ENCODE measurements at places on chromosomes 11 and 22.

DNA sequence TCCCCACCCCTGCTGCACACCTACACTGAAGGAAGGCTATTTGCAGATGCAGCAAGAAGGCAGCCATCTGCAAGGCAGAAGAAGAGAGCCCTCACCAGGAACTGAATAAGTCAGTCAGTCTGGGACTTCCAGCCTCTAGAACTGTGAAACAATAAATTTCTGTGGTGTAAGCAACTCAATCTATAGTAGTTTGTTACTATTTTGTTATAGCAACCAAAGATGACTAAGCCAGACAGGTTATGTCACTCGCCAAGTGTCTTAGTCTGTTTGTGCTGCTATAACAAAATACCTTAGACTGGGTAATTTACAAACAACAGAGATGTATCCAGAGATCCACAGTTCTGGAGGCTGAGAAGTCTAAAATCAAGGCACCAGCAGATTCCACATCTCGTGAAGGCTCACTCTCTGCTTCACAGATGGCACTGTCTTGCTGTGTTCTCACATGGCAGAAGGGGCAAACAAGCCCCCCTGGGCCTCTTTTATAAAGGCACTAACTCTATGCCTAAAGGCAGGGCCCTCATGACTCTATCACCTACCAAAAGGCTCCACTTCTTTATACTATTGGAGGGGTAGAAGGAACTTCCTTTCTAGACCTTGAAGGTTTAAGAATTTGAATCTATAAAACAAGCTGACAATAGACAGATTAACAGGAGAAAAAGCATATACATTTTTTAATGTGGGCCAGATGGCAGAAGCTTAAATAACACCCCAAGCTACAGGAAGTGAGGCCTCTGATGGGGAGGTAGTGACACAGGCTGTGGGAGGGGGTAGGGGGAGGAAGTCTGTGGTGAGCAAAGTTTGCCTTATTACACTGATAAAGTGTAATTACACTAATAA lies 12.3 kb downstream of the APOL6 start:
- H3K27ac ChIP-seq, result peak overlapping the region; percentile 9
- H3K4me1 ChIP-seq, result peaks cover 6% of the 10 kb centered on the region
- peaks cover 12% of the 10 kb centered on the region for H3K36me3 ChIP-seq
- no peaks in the 10 kb centered on the region for H3K27me3 ChIP-seq

GRCh38 chr22:26953012-26953883 lies 295.9 kb downstream of the MIAT start:
- H3K27ac ChIP-seq, result no peak overlapping the region
- peaks cover 58% of the 10 kb centered on the region for H3K27me3 ChIP-seq

DNA sequence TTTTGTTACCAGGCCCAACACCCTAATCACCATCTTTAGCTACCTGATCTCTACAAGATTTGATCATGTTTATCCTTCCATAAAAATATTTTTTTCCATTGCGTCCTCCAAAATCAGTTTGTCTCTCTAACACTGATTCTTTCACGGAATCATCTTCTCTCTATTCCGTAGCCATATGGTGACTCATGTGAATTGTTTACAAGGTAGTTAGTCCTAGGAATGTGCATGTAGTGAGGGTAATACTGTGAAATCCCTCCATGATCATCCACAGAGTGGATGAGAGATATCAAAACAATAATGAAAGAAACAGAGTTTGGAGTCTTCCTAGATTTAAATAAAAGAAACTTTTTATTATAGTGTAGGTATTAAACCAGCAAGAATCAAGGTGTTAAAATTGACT lies 230.2 kb downstream of the METTL15 start:
- no peak for DNase-seq
- no peaks in the 10 kb centered on the region for H3K27me3 ChIP-seq
- H3K36me3 ChIP-seq, result no peaks in the 10 kb centered on the region
- H3K4me1 ChIP-seq, result no peaks in the 10 kb centered on the region
- no peak overlapping the region for H3K27ac ChIP-seq

GRCh38 chr22:20494978-20495860 lies at the start of gene KLHL22:
Gene KLHL22 (minus strand): TSS chr22:20495795. CDS start chr22:20489211, 6,584 bp downstream.
- H3K4me3 ChIP-seq, result peak within 1 kb of the TSS; percentile 88
- peak within 1 kb of the TSS; percentile 52 for H3K27ac ChIP-seq
- DNase-seq, result peak; percentile 53
- no peaks in the 10 kb centered on the region for H3K27me3 ChIP-seq

GRCh38 chr11:82080160-82080559 lies 653.5 kb downstream of the FAM181B start:
- no peak for DNase-seq
- no peaks in the 10 kb centered on the region for H3K27me3 ChIP-seq
- H3K27ac ChIP-seq, result no peak overlapping the region
- no peaks in the 10 kb centered on the region for H3K4me1 ChIP-seq
- H3K4me3 ChIP-seq, result no peak overlapping the region

- H3K4me1 ChIP-seq, result no peaks in the 10 kb centered on the region
- no peaks in the 10 kb centered on the region for H3K36me3 ChIP-seq
These were observed 118.4 kb downstream of the KIAA1671 start for GRCh38 chr22:25070956-25071355.

GRCh38 chr11:113876074-113876797 lies 864 bp upstream of the USP28 start:
- H3K27me3 ChIP-seq, result no peaks in the 10 kb centered on the region
- no peaks in the 10 kb centered on the region for H3K36me3 ChIP-seq
- peak overlapping the region; percentile 75 for H3K4me3 ChIP-seq
- H3K27ac ChIP-seq, result peak overlapping the region; percentile 53
- DNase-seq, result peak; percentile 29

- H3K4me1 ChIP-seq, result no peaks in the 10 kb centered on the region
- no peaks in the 10 kb centered on the region for H3K36me3 ChIP-seq
- H3K4me3 ChIP-seq, result no peak overlapping the region
- no peak overlapping the region for H3K27ac ChIP-seq
- DNase-seq, result no peak
These were observed 97.7 kb downstream of the ARFGAP2 start for GRCh38 chr11:47078751-47079521.

- peak overlapping the region; percentile 12 for H3K4me3 ChIP-seq
- no peak overlapping the region for H3K27ac ChIP-seq
- H3K27me3 ChIP-seq, result peaks cover 12% of the 10 kb centered on the region
- H3K4me1 ChIP-seq, result peaks cover 11% of the 10 kb centered on the region
- no peaks in the 10 kb centered on the region for H3K36me3 ChIP-seq
These were observed 6.0 kb upstream of the MAPK11 start for GRCh38 chr22:50276143-50276542.

- no peaks in the 10 kb centered on the region for H3K27me3 ChIP-seq
- H3K27ac ChIP-seq, result no peak overlapping the region
- no peaks in the 10 kb centered on the region for H3K4me1 ChIP-seq
- DNase-seq, result no peak
- H3K4me3 ChIP-seq, result no peak overlapping the region
These were observed 9.1 kb downstream of the LRP5 start for GRCh38 chr11:68321293-68322051.

GRCh38 chr11:26909515-26909914 lies 84.4 kb upstream of the FIBIN start:
- H3K4me3 ChIP-seq, result no peak overlapping the region
- no peaks in the 10 kb centered on the region for H3K36me3 ChIP-seq
- H3K4me1 ChIP-seq, result peaks cover 20% of the 10 kb centered on the region

GRCh38 chr11:76559346-76559745 lies 111.2 kb downstream of the LRRC32 start:
- H3K36me3 ChIP-seq, result no peaks in the 10 kb centered on the region
- no peak for DNase-seq
- H3K4me3 ChIP-seq, result no peak overlapping the region
- H3K27ac ChIP-seq, result no peak overlapping the region
